Activated naive CD4-positive, alpha-beta T cell treated with Interleukin-2 at 50 U/mL for 16 hours (primary cell): ENCODE measurements at places on chromosomes 4 and X.
A peak's percentile ranks its signal among the peaks of the same experiment; 100 is the strongest.

DNA sequence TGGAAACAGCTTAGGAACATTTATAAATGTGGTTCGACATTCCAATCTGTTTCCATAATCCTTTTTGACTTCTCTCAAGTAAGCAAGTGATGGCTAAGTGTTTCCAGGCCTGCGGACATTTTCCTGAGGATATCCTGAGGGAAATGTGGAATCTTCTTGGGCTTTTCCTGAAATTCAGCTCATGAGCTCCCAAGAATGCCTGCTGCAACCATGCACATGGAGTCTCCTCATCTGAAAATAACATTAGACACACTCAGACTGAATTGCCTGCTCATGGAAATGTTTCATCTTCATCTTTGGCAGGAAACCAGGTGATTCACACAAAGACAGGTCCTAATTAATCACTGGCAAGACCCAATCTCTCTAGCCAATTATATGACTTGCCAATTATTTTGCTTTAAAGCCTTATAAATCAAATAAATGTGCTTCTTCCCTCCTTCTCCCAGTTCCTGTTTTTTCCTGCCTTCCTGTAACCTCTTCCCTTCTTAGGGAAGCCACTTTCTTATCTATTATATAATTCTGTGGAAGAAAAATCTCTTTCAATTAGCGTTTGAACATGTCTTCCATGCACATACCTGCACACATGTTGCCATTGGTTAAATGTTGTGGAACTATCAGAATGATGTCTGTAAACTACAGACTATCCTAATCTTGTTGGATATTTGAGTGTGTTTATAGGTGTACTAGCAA lies 104.6 kb upstream of the MXRA5 start:
- DNase-seq, result no peak

DNA sequence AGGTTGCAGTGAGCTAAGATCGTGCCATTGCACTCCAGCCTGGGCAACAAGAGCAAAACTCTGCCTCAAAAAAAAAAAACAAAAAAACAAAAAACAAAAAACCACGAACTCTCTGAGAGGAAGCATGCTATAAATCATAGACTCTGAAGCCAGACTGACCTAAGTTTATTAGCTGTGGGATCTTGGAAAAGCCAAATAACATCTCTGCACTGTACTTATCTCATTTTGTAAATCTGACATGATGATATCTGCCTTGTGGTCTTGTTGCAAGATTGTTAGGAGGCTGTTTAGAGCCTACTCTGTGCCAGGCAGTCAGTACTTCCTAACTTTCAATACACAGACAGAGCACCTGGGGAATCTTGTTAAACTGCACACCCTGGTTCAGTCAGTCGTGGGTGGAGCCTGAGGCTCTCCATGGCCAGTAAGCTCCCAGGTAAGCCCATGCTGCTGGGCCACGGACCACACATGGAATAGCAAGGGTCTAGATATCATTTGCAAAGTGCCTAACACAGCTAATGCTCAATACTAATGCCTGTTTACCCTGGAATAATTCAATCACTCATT lies 107.6 kb upstream of the SMIM10 start:
- no peak for DNase-seq

- no peak for DNase-seq
Observed at GRCh38 chr4:177235026-177235425, 74.6 kb upstream of the NEIL3 start.

GRCh38 chr4:38013461-38014366 lies 53.5 kb downstream of the PTTG2 start:
- no peak for DNase-seq

- peak; percentile 49 for DNase-seq
Observed at GRCh38 chr4:56468097-56468422, 643 bp downstream of the SRP72 start.

- DNase-seq, result no peak
Observed at GRCh38 chrX:30806187-30806728, 82.8 kb downstream of the TAB3 start.
